ENCODE measurements at places on chromosomes 4 and X. TPM values are rescaled to one million over a fixed set of nuclear protein-coding genes. Genes with fewer than 3 reads are reported as not detected.

Gene HMGN5
- polyA plus RNA-seq, result 6.4 TPM

Gene TRIM60
- not detected for polyA plus RNA-seq

Gene VEGFC
- not detected for polyA plus RNA-seq

Gene TMEM271
- polyA plus RNA-seq, result not detected

Gene SAGE1
- not detected for polyA plus RNA-seq

Gene C4orf36
- polyA plus RNA-seq, result not detected

Gene XAGE2
- not detected for polyA plus RNA-seq

Gene LRIT3
- polyA plus RNA-seq, result not detected

Gene PDGFC
- polyA plus RNA-seq, result not detected

Gene KIAA0232
- polyA plus RNA-seq, result 13.3 TPM

Gene PDHA1
- polyA plus RNA-seq, result 62.9 TPM

Gene PHKA2
- 11.0 TPM for polyA plus RNA-seq

Gene CWH43
- not detected for polyA plus RNA-seq

Gene MAGED4B
- 0.18 TPM for polyA plus RNA-seq

Gene SMIM10
- not detected for polyA plus RNA-seq

Gene TXK
- 56.6 TPM for polyA plus RNA-seq

Gene MSMO1
- 16.1 TPM for polyA plus RNA-seq

Gene PABPC4L
- not detected for polyA plus RNA-seq

Gene ANKRD37
- polyA plus RNA-seq, result 8.5 TPM

Gene PAGE2
- polyA plus RNA-seq, result not detected
